ENCODE measurements at places on chromosomes 4 and X. TPM values are rescaled to one million over a fixed set of nuclear protein-coding genes. Genes with fewer than 3 reads are reported as not detected.

The NAA11 gene
- not detected for polyA plus RNA-seq

The DCLK2 gene
- 4.3 TPM for polyA plus RNA-seq

The BEX4 gene
- 588 TPM for polyA plus RNA-seq

The P2RY4 gene
- 0.17 TPM for polyA plus RNA-seq

The DNAAF6 gene
- polyA plus RNA-seq, result not detected

The CLIC2 gene
- polyA plus RNA-seq, result not detected

The CORIN gene
- 168 TPM for polyA plus RNA-seq

The SSX4B gene
- not detected for polyA plus RNA-seq

The FAM184B gene
- not detected for polyA plus RNA-seq

The VGLL1 gene
- not detected for polyA plus RNA-seq

The CPLX1 gene
- polyA plus RNA-seq, result not detected

The AKAP14 gene
- not detected for polyA plus RNA-seq

The UGT2A1 gene
- not detected for polyA plus RNA-seq

The FGA gene
- polyA plus RNA-seq, result 0.31 TPM

The PLXNB3 gene
- polyA plus RNA-seq, result 1.4 TPM

The CCDC158 gene
- 0.06 TPM for polyA plus RNA-seq

The PABPC5 gene
- polyA plus RNA-seq, result 11.2 TPM

All from cardiac muscle cell (in vitro differentiated cells and primary cell).